ENCODE measurements at places on chromosomes 2 and 18. TPM values are rescaled to one million over a fixed set of nuclear protein-coding genes. Genes with fewer than 3 reads are reported as not detected.

The LIMS4 gene
- 3.7 TPM for total RNA-seq

The GCG gene
- not detected for total RNA-seq

The MRO gene
- not detected for total RNA-seq

The TPO gene
- not detected for total RNA-seq

The C2orf80 gene
- total RNA-seq, result not detected

The TFCP2L1 gene
- 0.06 TPM for total RNA-seq

The CXCR4 gene
- total RNA-seq, result 306 TPM
